ENCODE measurements at places on chromosomes 5 and 9.

DNA sequence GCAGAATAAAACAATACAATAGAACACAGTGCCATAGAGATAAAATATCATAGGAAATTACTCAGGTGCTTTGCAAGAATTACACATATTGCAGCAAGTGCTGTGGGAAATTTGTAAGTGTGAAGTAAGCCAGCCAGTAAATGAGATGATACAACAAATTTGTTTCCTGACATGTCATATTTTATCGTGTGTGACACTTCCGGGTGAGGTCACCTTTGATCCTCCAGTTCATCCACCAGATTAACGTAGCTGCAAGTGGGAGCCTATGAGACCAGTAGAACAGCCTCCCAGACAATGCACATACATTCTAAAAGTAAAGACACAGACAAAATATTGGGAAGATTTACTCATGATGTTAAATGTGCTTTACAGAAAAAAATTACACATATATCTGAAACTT is 72.2 kb downstream of the PRDM9 start:
- no peak for DNase-seq

GRCh38 chr9:23123048-23123632 is 676.5 kb downstream of the DMRTA1 start:
- no peak for DNase-seq

GRCh38 chr5:168209997-168210396 is 81.4 kb upstream of the WWC1 start:
- no peak for DNase-seq

- no peak for DNase-seq
Observed at GRCh38 chr5:179420476-179420875, 75.2 kb upstream of the ADAMTS2 start.

DNA sequence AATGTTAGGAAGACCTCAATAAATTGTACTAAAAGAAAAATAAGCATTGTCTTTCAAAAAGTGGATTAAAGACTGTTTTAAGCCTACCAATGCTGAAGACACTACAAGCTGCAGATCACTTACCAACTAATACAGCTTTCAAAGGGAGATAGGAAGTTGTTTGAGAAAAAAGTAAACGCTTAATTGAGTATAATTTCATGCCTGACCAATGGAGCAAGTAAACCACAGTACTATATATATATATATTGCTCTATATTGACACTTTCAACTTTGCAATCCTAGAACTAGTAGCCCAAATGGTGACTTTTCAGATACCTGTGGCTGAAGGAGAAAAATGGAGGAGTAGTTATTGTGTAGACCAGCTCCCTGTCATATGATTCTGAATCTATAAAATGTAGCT is 85.7 kb downstream of the FREM1 start:
- no peak for DNase-seq

DNA sequence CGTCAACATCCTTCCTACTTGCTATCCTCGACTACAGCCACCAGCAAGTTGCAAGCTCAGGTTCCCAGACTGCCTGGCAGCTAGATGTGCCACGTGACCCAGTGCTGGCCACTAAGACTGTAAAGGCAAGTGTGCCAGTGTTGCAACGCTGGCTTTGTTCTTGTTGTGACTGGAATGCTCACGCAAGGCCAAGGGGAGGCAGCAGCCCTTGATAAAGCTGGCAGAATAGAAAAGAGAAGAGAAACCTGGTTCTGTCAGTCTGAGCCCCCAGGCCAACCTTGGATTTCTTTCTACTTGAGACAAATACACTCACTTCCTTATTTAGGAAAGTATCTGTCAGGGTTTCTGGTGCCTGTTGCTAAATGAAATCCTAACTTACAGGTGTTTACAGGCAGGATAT is 113.0 kb downstream of the KLHL3 start:
- peak; percentile 3 for DNase-seq

DNA sequence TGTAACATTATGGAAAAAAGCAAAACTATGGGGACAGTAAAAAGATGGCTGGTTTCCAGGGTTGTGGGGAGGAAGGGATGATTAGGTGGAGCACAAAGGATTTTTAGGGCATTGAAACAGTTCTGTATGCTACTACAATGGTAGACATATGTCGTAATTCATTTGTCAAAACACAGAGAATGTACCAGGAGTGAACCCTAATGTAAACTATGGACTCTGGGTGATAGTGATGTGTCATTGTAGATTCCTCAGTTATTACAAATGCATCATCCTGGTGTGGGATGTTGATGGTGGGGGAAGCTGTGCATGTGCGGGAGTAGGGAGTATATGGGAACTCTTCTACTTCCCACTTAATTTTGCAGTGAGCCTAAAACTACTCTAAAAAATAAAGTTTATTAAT is 135.0 kb upstream of the GABRP start:
- no peak for DNase-seq

DNA sequence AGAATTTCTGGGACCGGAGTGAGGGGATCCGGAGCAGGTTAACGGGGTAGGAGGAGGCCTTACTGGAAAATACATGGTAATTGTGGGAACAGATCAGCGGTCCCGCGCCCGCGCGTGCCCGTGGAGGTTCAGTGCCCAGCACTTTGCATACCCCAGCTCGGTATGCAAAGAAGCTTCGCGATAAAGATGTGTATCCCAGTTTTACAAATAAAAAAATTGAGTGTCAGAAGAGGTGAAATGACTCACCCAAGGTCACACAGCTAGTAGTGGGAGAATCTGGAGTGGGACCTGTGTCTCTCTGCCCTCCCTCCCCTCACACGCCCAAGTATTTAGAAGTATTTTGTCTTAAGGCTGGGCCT is 967 bp downstream of the NEURL1B start:
- DNase-seq: no peak

DNA sequence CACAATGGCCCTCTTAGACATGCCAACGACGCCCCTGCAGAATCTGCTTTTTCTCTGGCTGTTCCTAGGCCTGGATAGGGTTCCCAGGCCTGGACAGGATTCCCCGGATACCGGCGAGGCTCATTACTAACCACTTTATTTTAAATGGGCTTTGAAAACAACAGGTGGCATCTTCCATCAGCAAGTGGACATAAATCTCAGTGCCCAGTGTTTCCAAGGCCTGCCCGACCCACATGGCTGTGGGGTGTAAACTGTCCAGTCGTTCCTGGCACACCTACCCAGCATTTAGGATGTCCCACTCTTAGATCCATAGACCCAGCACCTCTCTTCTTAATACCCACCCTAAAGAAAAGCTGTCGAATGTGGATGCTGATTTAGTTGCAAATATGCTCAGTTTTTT is 896 bp downstream of the CMBL start:
- no peak for DNase-seq

GRCh38 chr9:37027582-37028419 is 6.3 kb downstream of the PAX5 start:
- DNase-seq: peak; percentile 85

DNA sequence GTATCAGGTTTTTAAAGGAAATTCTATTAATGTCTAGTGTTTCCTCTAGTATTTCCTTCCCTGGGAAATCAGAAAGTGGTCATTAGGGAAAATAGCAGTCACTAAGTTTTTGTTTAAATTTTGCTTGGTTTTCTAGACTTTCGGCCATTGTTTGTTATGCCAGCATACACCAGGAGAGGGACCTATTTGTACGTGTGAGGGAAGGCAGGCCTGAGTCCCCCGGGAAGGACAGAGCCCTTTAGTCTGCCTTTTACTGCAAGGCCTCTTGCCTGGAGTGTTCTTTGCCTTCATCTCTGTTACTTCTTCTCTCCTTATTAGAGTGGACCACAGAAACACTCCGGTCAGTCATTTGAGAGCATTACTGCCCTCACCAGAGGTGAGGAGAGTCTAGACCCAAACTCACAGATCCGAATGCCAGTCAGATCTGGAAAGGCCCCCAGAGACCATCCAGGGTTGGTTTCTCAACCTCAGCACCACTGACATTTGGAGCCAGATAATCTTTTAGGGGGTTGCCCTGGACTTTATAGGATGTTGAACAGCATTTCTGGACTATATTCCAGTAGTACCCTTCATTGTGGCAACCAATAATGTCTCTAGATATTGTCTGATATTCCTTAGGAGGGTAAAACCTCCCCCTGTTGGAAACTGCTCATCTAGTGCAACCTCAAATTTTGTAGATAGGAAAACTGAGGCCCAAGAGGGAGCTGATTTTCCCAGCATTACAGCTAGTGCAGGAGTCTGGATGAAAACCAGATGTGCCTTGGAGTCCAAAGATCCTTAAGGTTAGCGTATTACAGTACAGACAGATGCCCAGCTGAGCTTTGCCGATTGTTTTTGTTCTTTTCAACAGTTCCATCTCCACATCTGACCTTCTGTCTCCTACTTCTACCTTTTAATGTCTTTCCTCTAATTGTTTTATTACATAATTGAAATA is 93.0 kb upstream of the NIPAL4 start:
- DNase-seq: no peak

DNA sequence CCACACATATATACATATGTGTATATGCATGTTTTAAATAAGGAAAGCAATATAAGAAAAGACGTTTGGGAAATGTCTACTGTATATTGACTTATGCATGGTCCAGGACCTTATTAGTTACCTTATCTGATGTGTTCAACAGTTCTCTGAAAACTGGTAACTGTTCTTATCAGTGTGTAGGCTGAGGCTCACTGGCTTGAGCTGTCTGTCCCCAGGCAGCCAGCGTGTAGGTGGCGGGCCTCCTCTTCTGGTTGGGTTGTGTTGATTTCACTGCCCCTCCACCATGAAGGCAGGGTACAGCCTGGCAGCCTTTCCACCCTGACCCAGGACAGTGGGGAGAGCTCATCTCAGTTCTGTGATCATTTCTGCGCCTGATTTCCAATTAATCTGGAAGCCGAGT is 38.7 kb upstream of the SEMA4D start:
- DNase-seq: peak; percentile 41

DNA sequence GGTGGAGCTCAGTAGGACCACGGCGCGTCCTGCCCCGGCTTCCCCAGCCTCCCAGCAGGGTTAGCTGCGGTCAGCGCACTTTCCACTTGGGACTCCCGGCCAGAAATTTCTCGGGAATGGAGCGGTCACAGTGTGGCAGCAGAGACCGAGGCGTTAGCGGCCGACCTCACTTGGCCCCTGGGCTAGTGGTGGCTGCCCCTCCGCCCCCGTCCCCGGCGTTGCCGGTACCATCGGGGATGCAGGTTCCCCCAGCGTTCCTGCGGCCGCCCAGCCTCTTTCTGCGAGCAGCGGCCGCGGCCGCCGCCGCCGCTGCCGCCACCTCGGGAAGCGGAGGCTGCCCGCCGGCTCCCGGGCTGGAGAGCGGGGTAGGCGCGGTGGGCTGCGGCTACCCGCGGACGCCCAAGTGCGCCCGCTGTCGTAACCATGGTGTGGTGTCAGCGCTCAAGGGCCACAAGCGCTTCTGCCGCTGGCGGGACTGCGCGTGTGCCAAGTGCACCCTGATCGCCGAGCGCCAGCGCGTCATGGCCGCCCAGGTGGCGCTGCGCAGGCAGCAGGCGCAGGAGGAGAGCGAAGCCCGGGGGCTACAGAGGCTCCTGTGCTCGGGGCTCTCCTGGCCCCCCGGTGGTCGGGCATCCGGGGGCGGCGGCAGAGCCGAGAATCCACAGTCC is 460 bp downstream of the DMRTA1 start:
- peak; percentile 22 for DNase-seq

Measured in CD4-positive, alpha-beta T cell treated with Interleukin-17A for 1 hour (primary cell).